Gastrocnemius medialis (tissue), 4 donors: ENCODE measurements at places on chromosomes 12 and 14.
A peak's percentile ranks its signal among the peaks of the same experiment; 100 is the strongest.

DNA sequence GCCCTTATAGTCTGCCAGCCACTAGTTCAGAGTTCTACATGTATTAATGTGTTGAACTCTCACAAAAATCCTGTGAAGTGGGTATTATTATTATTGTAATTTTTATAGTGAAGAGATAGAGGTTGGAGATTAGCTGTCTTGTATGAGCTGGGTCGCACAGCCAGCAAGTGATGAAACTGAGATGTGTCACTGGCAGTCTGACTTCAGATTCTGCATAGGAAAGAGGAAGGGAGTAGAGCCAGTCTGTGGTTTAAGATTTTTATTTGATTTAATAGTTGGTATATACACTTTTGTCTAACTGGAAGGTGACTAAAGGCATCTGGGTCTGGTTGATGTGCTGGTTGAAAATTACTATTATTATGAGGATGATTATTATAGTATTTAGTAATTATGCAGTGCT, 5.8 kb upstream of the FRS2 start:
- DNase-seq: no peak
- H3K36me3 ChIP-seq: no peaks in the 10 kb centered on the region
- no peak overlapping the region for H3K4me3 ChIP-seq
- H3K4me1 ChIP-seq: no peaks in the 10 kb centered on the region
- H3K27ac ChIP-seq: no peak overlapping the region

DNA sequence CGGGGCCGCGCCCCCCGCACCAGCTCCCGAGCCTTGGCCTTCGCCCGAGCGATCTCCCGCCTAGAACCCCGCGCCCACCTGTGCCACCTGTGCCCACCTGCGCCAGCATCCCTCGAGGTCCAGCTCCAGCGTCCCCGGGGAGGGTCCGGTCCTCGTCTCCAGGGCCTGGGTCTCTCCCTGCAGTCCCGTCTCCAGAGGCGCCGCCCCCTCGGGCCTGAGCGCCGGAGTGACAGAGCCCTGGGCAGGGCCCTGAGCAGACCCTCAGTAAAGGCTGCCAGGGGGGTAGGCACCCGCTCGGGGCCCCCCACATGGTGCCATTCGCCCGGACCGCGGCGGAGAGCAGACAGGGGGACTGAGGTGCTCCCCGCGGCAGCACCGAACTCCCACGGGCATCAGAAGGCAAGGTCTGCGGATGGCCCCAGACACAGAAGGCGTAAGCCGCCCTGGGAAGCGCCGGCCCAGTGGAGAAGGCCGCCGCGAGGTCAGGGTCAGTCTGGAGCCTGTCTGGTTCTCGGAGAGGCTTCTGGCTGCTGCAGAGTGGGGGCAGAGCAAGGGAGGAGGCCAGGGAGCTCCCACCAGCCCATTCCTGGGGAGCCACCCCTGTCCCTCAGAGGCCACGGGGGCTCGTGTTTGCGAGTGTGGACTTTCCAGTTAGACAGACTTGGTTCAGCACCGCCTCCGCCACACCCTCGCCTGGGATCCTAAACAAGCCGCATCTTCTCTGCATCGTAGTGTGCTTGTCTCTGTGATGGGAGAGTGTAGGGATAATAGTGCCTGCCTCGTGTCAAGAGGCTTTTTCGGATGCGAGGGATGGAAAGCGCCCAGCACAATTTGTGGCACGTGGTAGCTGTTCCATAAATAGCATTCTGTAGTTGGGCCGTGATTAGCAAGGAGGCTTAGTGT, 1.1 kb upstream of the PPP1R13B start:
- peak; percentile 29 for DNase-seq
- H3K4me3 ChIP-seq: peak overlapping the region; percentile 66

- no peak overlapping the region for H3K27ac ChIP-seq
- no peaks in the 10 kb centered on the region for H3K27me3 ChIP-seq
- peaks cover 11% of the 10 kb centered on the region for H3K36me3 ChIP-seq
- no peak overlapping the region for H3K4me3 ChIP-seq
- DNase-seq: no peak
- H3K4me1 ChIP-seq: no peaks in the 10 kb centered on the region
Measured at GRCh38 chr14:32786886-32787285, 151.8 kb upstream of the NPAS3 start.

GRCh38 chr12:89359615-89360014, 7.3 kb upstream of the DUSP6 start:
- H3K36me3 ChIP-seq: no peaks in the 10 kb centered on the region
- DNase-seq: no peak
- H3K4me1 ChIP-seq: peaks cover 1% of the 10 kb centered on the region
- H3K4me3 ChIP-seq: no peak overlapping the region
- no peak overlapping the region for H3K27ac ChIP-seq
- peaks cover 29% of the 10 kb centered on the region for H3K27me3 ChIP-seq

DNA sequence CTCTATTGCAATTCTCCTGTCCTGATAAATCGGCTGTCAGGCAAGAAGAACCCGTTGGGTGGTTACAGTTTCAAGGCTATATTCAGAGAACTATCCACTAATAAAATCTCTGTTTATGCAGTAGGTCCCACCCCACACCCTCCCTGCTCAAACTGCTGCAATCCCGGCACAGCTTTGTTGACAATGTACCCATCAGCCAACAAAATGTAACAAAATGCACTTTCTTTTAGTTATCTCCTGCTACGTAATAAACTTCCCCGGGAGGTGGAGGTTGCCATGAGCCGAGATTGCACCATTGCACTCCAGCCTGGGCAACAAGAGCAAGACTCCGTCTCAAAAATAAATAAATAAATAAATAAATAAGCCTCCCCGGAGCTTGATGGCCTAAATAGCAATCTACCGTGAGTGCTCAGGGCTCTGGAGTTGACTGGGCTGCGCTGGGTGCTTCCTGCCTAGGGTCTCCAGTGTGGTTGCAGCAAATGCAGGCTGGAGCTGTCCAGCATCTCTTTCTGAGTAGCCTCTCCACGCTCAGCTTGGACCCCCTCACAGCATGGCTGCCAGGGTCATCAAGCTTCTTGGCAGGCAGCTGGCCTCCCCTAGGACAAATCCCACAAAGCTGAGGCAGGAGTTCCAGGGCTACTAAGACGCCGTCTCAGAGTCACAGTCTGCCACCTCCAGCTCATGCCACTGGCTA, 43.2 kb upstream of the FBRSL1 start:
- no peaks in the 10 kb centered on the region for H3K36me3 ChIP-seq
- peaks cover 17% of the 10 kb centered on the region for H3K27me3 ChIP-seq
- H3K27ac ChIP-seq: no peak overlapping the region
- no peak overlapping the region for H3K4me3 ChIP-seq

DNA sequence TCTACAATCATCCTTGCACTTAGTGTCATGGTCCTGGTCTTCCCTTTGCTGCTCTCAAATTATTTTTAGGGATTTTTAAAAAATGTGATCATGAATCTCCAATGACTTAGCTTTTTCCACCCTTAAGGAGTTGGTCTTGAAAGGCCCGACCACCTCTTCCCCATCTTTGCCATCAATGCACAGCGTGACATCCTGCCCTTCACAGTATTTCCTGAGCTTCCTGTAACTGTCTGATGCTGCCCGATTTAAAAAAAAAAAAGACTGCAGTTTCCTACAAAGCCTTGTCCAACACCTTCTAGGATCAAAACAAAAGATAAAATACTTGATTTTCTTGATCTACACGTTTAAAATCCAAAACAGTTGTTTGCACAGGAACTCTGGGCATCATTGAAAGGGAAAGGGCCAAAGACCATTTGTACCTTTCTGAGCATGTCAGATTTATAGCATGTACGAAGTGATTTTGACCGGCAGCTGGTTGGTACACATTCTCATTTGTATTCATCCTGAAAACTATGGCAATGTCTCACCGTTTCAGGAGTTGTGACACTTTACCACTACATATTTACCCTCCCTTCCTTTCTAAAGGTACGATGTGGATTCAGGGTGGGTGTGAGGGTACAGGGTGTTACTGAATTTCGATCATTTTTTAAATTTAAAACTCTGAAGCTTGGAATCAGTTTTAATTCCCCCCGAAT, 7.4 kb upstream of the ELK3 start:
- H3K27ac ChIP-seq: no peak overlapping the region
- no peak overlapping the region for H3K4me3 ChIP-seq
- peaks cover 2% of the 10 kb centered on the region for H3K27me3 ChIP-seq
- no peak for DNase-seq
- no peaks in the 10 kb centered on the region for H3K36me3 ChIP-seq
- H3K4me1 ChIP-seq: no peaks in the 10 kb centered on the region
